ENCODE measurements at places on chromosomes 7 and 10. TPM values are rescaled to one million over a fixed set of nuclear protein-coding genes. Genes with fewer than 3 reads are reported as not detected.

Gene IQUB
- not detected for polyA plus RNA-seq

Gene SPAM1
- polyA plus RNA-seq = not detected

Gene ANKRD61
- not detected for polyA plus RNA-seq

Gene VGF
- polyA plus RNA-seq = not detected

DNA sequence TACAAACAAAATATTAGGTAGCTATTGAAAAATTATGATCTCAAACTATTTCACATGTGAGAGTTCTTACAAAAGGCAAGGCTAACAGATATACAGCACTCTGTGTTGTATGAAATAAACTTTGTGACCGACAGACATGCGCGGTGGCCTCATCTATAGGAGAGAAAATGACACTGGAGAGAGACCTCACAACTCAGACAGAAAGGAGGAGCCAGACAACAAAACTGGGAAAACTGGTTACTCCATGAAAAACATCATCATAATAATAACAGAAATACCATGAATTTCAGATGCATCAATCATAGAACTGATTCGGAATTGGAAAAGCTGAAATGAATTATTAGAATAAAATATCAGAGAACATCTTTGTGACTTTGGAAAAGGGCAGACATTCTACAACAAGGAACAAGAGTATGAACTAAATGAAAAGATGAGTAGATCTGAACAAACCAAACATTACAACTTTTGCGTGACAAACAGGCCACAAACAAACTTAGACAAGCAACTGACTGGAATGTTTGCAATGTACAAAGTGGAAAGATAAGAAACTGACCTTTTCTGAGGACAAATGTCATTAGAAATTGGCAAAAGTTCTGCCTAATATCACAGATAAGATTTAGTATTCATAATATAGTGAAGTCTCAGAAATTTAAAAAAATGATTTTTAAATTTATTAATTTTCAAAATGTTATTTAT is 69.3 kb downstream of the TNS3 start:
- no peaks in the 10 kb centered on the region for H3K4me1 ChIP-seq
- no peaks in the 10 kb centered on the region for H3K36me3 ChIP-seq
- H3K27me3 ChIP-seq = peaks cover 2% of the 10 kb centered on the region
- H3K4me3 ChIP-seq = no peak overlapping the region
- no peak overlapping the region for H3K27ac ChIP-seq

DNA sequence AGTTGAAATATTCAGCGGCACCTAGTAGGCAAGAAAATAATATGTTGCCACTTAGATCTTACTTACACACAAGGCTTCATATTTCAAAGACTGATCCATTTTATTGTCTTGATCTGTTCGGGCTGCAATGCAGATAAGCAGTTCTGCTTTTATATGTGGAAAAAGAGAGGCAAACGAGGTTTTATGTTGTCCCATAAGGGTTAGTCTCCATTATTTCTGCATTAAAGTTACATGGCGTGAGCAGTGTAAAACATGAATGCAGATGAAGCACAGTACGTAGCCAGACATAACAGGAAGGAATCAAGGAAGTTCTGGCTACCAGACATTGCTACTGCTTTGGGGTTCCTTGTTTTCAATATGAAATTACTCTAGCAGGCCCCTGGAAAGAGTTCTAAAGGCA is 224.8 kb downstream of the BBS9 start:
- no peaks in the 10 kb centered on the region for H3K27me3 ChIP-seq
- DNase-seq = no peak
- peaks cover 6% of the 10 kb centered on the region for H3K4me1 ChIP-seq
- H3K36me3 ChIP-seq = peaks cover 30% of the 10 kb centered on the region

DNA sequence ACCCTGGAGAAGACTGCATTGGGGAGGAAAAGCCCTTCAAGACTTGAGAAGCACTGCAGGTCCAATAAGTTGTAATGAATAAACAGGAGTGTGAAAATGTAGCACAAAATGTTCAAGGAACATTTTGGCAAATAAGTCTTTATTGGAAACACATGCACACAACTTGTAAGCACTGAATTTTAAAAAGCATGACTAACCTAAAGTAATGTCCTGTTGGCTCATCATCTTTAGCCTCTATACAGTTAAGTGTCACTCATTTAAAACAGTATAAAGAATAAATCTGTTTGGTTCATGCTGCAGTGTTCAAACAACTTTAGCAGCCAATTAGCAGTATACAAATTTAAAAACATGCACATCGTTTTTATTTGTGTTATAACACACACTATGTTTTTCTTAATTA is 108.6 kb downstream of the CDK6 start:
- no peak overlapping the region for H3K4me3 ChIP-seq
- no peaks in the 10 kb centered on the region for H3K27me3 ChIP-seq
- DNase-seq = no peak

GRCh38 chr7:116316838-116317628 is 106.7 kb downstream of the TES start:
- H3K36me3 ChIP-seq = no peaks in the 10 kb centered on the region
- H3K27ac ChIP-seq = no peak overlapping the region
- H3K4me3 ChIP-seq = no peak overlapping the region

- H3K4me1 ChIP-seq = peaks cover 22% of the 10 kb centered on the region
- no peak for DNase-seq
- no peak overlapping the region for H3K27ac ChIP-seq
- H3K4me3 ChIP-seq = no peak overlapping the region
Measured at GRCh38 chr7:98137826-98138151, 31.1 kb downstream of the LMTK2 start.
